ENCODE measurements at places on chromosomes 3 and 15.

DNA sequence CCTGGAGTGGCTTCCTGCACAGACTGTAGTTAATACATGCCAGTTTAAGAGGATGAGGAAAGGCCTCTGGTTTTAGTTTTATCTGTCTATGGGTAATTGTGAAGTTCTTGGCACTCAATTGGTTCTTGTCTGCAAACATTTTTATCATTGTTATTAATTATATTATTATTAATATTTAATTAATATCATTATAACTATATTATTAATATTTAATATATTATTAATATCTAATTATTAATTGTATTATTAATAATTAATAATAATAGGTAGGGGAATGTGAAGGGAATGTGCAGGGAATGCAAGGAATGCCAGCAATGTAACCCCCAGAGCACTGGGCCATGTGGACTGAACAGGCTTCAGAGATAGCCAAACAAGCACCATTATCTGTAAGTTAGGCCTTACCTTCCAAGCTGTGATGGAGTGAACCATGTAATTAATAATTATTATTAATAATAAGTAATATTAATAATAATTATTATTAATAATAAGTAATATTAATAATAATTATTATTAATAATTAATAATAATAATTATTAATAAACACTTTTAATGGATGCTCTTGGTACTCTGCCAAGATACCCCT is 79.8 kb upstream of the NMNAT3 start:
- no peak for DNase-seq

DNA sequence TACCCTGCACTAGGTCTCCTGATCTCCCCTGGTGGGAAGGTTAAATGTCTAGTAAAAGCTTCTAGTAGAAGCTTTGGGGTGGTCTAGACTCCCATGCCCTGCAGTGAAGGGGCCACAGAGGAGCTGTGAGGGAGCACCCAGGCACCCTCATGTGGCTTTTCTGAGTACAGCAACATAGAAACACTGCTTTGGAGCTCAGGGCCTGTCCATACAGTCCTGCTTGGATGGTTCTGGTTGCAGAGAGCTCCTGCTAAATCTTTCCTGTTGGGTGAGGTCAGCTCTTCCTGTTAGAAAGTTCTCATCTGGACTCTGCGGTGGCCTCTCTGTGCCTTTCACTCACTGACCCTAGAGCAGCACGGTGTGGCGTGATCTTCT is 47.8 kb downstream of the GPD1L start:
- no peak for DNase-seq

- DNase-seq, result no peak
Observed at GRCh38 chr3:106338582-106339214, 469.9 kb upstream of the CBLB start.

GRCh38 chr15:29516929-29517328 is 247.3 kb upstream of the NSMCE3 start:
- DNase-seq, result no peak

- no peak for DNase-seq
Observed at GRCh38 chr3:102348904-102349303, 85.9 kb upstream of the ZPLD1 start.

DNA sequence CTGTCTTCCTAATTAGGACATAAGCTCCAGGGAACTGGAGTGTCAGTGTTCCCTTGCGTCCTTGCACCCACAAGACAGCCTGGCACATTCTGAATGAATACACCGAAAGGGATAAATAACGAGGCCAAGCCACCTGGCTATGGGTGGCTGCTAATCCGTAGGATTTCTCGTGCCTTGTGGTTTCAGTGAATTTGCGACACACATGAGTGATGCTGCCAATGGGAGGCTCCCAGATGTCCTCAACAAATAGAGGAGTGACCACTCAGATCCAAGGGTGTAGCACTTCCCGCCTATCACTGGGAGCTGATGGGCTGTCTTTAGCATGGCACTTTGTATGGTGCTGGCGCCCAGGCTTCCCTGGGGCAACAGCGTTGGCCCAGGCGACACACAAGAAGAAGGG is 43.4 kb downstream of the APBA2 start:
- DNase-seq, result no peak

GRCh38 chr15:85534031-85534430 is 153.6 kb downstream of the AKAP13 start:
- no peak for DNase-seq

DNA sequence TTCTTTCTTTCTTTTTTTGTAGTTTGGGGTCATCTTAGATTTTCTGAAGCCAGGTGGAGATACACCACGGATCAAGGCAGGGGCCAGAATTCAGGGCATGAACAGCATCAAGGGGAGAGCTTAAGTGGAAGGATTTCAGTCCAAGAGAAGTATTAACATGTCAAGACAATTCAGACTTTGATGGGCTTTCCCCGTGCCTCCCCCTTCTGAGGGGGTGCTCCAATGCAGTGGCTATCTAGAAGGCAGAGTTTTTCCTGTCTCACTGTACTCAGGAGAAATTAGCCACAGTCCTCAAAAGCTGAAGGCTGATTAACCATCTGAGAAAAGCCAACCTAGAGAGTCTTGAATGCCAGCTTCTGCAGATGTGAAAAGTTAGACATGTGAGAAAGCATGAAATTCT is 127.3 kb downstream of the TGFBR2 start:
- DNase-seq, result no peak

GRCh38 chr15:63381301-63382204 is at the start of gene CA12:
Gene CA12, minus strand, starts transcription at chr15:63381846. Its CDS starts 126 bp downstream, at chr15:63381720.
- no peak for DNase-seq

- DNase-seq, result no peak
Observed at GRCh38 chr3:48594417-48595049, 596 bp downstream of the COL7A1 start.

GRCh38 chr3:191358929-191359328 is 28.6 kb upstream of the UTS2B start:
- no peak for DNase-seq

- no peak for DNase-seq
Observed at GRCh38 chr3:48521635-48522034, 17.7 kb upstream of the SHISA5 start.

DNA sequence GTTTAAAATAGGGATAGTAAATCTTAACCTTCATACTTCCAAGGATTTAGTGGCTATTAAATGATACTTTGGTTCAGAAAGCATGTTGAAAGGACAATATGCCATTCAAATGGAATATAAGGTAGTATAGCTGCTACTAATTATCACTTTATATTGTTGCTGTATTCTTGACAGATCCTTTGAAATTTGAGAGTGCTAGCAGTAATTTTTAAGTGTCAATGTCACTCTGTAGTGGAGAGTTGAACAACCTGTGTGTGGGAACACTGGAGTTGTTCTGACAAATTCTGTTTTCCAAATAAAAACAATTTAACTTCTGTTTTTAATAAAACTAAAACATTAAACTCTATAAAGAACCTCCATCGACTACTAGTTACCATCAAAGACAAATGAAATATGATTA is 565.7 kb downstream of the FGF12 start:
- DNase-seq, result no peak

DNA sequence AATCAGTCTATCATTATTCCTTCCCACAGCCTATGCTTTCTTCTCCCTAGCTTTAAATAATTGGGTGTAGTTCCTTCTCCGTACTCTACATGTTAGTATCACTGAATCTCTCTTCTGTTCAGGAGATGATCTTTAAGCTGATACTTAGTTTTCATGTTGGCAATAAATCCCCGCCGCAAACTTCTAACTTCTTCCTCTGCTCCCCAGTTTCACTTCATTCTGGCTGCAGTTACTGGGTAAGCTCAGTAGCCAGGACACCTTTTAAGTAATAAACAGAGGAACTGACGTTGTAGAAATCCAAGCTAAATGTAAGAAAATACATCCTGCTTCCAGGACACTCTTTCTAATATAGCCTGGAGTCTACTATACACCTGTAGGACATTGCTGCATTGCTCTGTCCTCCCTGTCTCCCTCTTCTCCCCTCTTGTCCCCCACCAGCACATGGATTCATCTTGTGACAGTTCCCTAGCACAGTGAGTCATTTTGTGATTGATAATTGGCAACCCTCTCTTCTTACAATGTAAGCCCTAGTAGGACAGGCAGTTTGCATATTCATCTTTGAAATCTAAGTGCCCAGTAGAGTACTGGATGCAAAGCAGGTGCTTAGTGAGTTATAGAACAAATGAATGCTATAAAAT is 598.2 kb downstream of the UNC13C start:
- DNase-seq, result no peak

GRCh38 chr3:110738531-110738930 is 333.1 kb upstream of the NECTIN3 start:
- no peak for DNase-seq

- DNase-seq, result no peak
Observed at GRCh38 chr3:48301800-48302166, 31.7 kb downstream of the SPINK8 start.

GRCh38 chr3:195302431-195302830 is 31.5 kb upstream of the XXYLT1 start:
- DNase-seq, result no peak

- DNase-seq, result no peak
Observed at GRCh38 chr3:160622263-160623045, 54.5 kb upstream of the ARL14 start.

DNA sequence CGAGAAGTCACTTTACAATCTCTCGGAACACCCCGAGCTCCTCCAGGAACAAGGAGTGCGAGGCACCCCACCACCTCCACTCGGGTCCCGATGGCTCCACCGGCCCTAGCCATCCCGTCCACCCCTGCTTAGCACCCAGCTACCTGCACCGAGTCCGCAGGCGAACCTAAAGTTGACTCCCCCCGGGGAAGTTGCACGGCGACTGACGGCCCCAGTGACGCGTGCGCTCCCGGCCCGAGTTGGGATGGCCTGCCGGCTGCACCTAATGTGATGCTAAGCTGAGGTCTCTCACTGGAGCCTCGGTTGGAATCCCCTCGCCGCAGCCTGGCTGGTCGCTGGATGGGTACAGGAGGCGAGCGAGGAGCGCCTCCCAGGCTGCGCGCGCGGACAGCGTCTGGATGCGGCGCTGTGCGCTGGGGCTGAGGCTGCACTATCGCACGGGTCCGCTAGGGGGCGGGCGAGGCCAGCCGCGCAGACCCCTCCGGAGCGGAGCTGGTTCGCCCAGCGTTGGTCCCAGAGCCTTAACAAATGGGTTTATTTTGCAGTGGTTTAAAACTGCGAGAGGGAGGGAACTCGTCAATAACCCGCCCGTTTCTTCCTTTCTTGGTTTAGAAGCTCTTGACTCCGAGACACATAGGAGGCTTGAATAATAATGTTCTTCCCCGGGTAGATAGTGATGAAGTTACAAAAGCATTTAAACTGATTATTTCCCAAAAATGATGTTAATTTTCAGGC is at the start of gene OXTR:
Gene OXTR (minus strand): TSS at position 526 of the 735 bp plus-strand sequence. CDS start 1,426 bp downstream, outside the sequence.
- peak; percentile 32 for DNase-seq
